Karpas-422 (cell line): ENCODE measurements at places on chromosomes 11 and 22.

DNA sequence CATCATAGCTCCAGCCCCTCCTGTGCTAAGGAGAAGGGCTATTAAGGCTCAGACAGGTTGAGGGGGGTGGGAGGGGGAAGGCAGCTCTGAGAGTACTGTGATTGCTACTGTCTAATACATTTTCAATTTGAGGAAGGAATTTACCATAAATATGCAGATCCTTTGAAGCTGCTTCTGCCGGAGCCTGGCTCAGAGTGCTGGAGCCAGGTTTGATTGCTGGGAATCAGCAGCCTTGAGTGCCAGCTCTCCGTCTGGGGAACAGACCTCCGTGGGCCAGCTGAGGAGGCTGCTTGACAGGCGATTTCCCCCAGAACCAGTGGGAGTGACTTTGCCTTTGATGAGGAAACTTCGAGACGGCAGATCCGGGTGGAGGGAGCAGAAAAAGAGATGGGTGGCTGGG lies 141.7 kb upstream of the TBCEL start:
- DNase-seq, result no peak

DNA sequence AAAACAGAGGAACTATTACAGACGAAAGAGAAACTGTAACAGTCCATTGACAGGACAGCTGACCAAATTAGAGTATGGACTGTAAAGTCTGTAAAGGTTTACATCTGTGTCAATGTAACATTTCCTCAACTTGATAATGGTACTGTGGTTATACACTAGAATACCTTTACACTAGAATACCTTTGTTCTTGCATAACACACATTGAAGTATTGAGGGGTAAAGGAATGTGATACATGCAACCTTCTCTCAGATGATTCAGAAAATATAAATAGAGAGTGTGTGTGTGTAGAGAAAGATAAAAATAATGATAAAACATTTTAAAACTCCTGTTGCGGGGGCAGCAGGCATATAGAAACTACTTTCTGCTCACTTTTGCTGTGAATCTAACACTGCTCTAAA lies 5.6 kb upstream of the EEF1G start:
- DNase-seq, result no peak

GRCh38 chr11:43419460-43419859 lies 60.7 kb downstream of the TTC17 start:
- peak; percentile 82 for DNase-seq

GRCh38 chr11:132315696-132316095 lies 945.3 kb downstream of the NTM start:
- no peak for DNase-seq
